ENCODE measurements at places on chromosomes 3 and 15.

- DNase-seq: no peak
Measured at GRCh38 chr3:11717301-11717700, 73.6 kb upstream of the VGLL4 start.

DNA sequence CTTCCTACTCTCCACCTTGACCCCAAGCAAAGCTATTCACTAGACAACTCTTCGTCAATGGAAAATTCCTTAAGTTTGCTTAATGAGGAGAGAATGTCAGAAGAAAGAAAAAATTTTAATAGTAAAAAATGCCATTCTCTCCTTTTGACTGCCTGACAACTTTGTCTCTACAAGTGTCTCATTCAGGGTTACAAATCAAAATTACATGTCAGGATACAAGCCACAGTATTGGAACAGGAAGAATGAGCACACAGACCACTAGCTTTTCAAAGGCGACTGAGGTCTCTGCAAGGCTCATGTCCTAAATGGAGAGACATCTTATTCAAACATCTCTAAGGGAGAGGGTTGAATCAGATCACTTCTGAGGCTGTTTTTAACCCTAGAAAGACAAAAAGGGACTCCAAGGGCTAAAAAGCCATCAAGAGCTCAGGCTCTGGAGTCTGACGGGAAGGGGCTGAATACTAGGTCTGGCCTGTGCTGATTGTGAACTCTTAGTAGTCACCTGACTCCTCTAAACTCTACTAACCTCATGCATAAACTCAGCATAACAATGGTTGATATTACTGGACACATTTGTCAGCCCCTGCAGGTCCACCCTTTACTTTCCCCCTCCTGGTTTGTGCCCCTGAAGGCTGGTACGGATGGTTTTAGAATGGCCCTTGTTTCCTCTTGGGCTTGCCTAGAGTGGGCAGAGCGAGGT is 12.8 kb upstream of the MEIS2 start:
- no peak for DNase-seq

DNA sequence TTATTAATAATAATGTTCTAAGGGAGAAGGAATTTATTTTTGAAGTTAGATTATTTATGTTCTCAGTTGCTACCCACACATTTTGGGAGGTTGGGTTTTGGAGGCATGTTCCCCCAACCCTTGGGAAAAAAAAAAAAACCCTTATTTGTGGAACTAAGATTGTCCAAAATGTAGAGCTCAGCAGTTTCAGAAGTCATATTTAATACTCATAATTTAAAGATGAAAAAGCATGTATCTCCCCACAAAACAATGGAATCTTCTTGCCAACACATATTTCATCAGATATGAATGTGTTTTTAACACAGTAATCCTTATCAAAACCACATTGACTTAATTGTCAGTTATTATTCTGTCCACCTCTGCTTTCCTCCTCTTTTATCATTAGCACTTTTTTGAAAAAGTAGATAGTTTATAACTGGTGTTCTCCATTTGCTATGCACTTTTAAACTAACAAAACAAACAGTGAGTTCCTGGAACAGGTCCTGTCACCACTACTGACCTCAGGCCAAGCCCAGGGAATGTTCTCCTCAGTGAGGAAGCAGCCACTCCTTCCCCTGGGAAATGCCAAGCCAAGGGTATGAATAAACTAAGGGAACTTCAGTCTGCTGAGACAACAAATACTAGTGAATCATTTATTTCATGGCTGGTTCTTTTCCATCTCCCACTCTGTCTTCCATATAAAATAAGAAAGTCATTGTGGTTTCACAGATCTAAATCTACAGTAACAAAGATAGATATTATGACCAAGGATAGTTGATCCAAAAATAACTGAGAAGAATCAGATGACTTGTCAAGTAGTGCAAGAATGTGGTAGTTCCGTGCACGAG is 414.4 kb upstream of the ALCAM start:
- no peak for DNase-seq

DNA sequence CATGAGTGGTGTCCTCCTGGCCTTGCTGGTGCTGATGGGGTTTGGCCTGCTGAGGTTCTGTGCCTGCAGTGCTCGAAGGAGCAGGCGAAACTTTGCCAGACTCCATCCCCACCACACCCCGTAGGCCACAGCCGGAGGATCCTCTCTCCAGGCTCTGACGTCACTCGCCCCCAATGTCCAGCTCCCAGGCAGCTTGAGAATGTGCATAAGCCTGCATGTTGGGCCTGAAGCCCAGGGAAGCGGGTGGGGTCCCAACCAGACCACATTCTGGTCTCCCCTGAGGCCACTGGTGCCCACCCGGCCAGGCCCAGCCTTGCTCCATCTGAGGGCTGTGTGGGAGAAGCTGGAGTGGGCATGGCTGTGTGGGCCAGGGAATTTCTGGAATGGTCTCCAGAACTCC is 109.8 kb downstream of the ASB7 start:
- no peak for DNase-seq

DNA sequence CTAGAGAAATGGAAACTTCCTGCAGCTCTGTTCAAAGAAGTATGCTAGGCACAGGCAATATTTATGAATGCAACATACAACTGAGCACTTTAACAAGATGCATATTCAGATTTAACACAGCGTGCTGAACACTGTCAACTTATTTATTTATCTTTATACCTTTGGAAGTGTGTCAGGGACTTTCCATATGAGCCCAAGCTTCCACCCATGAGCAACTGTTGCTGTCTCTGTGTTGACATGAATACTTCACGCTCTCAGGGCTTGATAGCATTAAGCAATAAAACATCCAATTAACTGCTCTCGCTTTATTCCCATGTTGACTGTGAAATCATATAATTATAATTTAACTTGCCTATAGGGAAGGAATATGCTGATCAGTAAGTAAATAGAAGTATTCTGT is 116.6 kb upstream of the ROBO1 start:
- no peak for DNase-seq

DNA sequence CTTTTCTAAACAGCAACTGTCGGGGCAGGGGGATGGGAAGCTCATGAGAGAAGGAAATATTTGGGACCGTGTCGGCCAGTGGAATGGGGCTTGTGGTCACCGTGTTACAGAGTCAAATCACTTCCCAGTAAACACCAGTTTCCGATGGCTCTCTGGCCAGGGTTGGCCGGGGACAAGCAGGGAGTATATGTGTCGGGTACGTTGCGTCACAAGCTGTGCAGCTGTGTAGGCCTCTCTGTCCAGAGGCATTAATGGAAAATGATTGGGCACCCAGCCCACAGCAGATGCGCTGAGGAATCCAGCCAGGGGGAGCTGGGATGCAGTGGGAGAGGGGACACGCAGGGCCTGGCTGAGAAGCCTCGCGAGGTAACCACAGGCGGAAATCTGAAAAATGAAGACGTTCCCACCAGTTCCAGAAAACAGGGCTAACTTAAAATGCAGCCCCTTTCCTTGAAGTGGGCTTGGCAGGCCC is 15.8 kb upstream of the ALDH1A3 start:
- DNase-seq: no peak

DNA sequence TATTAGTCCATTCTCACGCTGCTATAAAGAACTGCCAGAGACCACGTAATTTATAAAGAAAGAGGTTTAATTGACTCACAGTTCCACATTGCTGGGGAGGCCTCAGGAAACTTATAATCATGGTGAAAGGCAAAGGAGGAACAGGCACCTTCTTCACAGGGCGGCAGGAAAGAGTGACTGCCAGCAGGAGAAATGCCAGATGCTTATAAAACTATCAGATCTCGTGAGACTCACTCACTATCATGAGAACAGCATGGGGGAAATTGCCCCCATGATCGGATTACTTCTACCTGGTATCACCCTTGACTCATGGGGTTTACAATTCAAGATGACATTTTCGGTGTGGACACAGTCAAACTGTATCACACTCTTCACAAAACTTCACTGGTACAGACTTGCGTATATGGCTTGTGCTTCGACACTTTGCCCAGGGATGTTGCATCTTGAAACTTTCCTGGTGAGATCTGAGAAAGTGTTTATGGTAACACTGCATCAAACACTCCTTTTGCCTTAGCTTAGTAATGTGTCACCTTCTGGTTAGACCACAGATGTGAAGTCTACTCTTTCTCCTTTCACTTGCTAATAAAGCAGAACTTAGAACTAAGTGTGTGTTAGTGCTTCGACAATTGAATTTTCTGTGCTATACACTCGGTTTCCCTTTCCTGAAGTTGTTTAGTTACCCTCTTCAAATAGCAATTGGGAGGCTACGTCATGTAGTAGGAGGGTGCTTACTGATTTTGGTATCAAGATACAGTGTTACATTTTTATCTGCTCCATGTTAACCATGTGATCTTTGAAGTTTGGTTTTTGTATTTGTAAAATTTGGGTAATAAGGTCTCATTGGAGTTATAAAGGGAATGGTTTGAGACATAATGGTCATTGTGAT is 185.7 kb downstream of the LPP start:
- DNase-seq: peak; percentile 25

- no peak for DNase-seq
Measured at GRCh38 chr3:33201195-33201594, 17.4 kb downstream of the SUSD5 start.

DNA sequence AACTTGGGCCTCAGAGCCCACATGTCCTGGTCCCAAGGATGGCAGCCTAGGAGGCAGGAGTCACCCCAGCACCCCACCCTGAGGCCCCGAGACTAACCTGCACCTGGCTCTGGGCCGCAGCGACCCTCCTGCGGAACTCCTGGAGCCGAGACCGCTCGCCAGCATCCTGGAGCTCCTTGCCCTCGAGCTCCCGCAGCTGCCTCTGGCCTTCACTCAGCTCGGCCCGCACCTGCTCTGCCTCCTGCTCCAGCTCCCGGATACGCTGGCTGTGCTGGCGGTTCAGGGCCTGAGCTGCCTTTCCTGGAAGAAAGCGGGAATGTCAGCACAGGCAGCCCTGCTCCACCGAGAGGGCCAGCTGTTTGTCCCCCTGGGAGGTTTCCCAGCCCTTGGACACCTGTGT is 13.2 kb downstream of the KIF7 start:
- no peak for DNase-seq
